ENCODE measurements at places on chromosomes 1 and 21.

DNA sequence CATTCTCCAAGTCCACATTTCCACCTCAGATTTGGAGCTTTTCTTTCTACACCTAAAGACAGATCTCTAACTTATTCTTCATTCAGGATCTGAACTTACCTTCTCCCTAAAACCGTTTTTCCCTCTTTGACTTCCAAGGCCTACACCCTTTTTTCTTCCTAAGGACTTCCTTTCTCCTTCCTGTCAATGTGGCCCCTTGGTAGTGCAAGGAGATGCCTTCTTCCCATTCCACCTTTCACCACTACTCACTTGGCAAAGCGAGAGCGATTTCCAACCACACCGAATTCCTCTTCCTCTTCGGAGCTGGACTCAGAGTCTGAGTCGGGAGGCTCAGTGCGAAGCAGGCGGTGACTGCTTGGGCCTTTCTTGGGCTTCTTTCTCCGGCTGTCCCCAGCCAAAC is 1.3 kb downstream of the EFCAB14 start:
- DNase-seq = no peak

DNA sequence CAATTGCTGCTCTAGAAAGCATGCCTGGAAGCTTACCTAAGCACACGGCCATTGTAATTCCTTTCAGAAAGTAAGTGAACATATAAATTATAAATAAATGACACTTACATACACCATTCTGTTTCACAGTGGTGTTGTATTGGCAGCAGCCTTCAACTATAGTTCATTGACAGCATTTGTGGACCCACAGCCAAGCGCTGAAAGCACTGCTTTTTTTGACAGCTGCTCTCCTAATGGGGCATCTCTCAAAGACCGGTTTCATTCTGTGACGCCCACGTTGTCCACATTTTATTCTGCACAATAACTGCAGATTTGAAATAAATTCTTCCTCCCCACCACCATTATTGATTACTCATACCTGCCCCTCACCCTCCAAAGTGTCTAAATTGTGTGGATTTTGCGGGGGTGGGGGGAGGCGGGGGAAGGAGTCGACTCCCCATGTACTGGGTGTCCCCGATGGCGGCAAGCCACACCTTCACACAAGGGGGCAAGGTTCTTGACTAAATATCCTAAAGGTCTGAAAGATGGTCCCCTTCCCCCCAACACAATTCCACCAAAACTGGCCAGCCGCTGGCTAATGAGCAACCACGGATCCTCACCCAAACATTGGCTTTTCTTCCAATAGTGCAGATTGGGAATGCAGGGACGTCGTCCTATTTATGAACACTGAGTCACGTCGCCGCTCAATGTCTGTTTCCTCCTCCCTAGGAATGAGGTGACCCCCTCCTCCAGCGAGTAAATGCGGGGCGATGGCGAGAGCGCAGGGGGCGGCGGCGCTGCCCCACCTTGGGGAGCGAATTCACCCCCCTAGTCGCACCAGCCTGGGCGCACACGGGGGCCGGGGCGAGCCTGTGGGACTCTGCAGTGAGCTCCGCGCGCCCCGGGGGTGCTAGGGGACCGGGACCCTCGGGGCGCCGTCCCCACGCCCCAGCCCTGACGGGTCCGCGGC is 960 bp downstream of the RCAN1 start:
- DNase-seq = peak; percentile 9

DNA sequence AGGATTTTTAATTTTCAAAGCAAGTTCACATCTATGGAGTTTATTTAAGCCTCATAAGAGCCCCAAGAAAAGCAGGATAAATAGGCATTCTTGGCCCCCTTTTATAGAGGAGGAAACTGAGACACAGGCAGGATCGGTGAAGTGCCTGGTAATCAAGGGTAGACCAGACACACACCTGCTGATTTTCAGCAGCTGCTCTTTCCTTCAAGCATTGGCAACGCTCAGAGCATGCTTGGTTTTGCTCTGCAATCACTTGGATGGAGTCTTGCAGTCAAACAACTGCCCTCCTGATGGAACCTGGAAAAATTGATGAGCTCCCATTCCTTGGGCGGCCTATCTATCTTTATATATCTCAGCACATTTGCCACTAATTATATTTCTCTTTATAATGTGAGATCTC is 478.9 kb upstream of the CAMK1G start:
- DNase-seq = no peak

DNA sequence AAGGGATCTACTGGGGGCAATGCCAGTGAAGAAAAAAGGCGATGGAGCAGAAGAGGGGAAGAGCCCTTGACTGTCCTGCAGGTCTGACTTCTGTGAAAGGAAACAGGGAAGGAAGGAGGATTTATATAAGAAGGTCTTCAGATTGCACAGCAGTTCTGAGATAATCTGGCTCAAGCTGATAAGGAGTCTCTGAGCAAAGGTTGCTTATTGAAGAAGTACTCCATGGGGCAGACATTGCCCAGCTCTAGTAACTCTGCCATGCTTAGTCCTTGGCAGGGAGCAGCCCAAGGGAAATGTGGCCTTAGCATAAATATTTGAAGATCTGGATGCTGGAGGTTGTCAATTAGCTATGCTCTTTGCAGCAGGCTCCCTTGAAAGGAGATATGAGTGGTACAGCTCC is 15.9 kb upstream of the TTF2 start:
- no peak for DNase-seq

GRCh38 chr21:28127175-28127785 is 865.4 kb downstream of the LTN1 start:
- DNase-seq = peak; percentile 29

- no peak for DNase-seq
Observed at GRCh38 chr1:206011057-206011456, 7.9 kb upstream of the RAB7B start.

DNA sequence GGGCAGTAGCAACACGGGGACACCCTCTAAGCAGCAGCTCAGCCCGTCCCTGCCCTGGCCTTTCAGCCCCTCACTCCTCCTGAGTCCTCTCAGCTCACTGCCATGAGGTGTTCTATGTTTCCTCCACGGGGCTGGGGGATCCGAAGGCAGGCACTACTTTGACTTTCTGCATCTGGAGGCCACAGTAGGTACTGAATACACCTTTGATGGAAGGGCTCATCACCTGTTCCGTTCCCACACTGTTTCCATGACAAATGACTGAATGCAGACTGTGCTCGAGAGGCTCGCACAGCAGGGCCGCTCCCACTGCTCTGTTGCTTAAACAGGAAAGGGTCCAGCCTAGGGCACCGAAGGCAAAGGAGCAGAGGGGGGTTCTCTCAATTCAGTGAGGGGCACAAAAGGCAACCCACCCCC is 77.6 kb upstream of the DNAH14 start:
- DNase-seq = no peak

- DNase-seq = peak; percentile 89
Observed at GRCh38 chr1:111605576-111605975, 14.0 kb upstream of the RAP1A start.
